DND-41 (cell line): ENCODE measurements at places on chromosomes 16 and 17.

GRCh38 chr17:4405038-4405669 lies 28.6 kb upstream of the SPNS3 start:
- DNase-seq: no peak

- DNase-seq: no peak
Measured at GRCh38 chr16:56119133-56119532, 72.2 kb upstream of the GNAO1 start.

- peak; percentile 6 for DNase-seq
Measured at GRCh38 chr17:53032861-53033271, 789.9 kb upstream of the KIF2B start.

GRCh38 chr17:35778641-35779196 lies 16.7 kb downstream of the MMP28 start:
- DNase-seq: no peak

GRCh38 chr16:19940195-19940594 lies 55.5 kb upstream of the GPRC5B start:
- no peak for DNase-seq

DNA sequence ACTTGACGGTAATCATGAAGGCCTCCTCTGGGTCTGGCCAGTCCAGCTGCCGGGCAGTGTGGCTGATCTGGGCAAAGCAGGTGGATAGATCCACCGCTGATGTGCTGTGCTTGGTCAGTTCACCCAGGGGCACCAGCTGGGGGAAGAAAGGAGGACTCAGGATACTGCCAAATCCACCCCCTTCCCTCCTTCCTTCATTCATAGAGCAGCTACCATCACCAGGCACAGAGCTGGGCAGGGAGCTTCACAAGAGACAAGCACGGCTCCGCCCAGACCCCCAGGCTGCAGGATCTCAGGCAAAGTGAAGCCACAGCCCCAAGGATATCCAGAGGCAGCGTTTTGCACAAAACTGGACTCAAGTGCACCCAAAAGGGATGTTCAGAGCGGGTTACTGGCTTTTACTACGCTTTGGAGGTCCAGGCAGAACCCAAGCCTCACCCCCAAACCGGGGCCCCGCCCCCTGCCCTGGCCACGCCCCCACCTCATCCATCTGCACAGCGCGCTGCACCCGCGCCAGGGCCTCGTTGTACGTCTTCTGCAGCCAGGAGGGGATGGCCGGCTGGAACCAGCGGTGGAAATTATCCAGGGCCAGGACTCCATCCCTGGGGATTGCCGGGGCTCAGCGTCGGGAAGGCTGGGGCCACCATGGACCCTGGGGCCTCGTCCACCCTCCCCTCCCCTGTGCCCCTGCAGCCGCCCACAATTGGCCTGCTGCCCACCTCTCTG lies 9.1 kb downstream of the UNC13D start:
- DNase-seq: no peak

DNA sequence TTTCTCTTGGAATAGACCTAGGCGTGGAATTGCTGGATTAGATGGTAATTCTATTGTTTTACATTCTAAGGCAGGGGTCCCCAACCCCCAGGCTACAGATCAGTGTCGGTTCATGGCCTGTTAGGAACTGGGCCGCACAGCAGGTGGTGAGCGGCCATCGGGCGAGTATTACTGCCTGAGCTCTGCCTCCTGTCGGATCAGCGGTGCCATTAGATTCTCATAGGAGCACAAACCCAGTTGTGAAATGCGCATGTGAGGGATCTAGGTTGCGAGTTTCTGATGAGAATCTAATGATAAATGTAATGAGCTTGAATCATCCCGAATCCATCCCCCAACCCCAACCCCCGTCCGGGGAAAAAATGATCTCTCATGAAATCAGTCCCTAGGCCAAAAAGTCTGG lies 23.0 kb downstream of the NLRC5 start:
- no peak for DNase-seq

DNA sequence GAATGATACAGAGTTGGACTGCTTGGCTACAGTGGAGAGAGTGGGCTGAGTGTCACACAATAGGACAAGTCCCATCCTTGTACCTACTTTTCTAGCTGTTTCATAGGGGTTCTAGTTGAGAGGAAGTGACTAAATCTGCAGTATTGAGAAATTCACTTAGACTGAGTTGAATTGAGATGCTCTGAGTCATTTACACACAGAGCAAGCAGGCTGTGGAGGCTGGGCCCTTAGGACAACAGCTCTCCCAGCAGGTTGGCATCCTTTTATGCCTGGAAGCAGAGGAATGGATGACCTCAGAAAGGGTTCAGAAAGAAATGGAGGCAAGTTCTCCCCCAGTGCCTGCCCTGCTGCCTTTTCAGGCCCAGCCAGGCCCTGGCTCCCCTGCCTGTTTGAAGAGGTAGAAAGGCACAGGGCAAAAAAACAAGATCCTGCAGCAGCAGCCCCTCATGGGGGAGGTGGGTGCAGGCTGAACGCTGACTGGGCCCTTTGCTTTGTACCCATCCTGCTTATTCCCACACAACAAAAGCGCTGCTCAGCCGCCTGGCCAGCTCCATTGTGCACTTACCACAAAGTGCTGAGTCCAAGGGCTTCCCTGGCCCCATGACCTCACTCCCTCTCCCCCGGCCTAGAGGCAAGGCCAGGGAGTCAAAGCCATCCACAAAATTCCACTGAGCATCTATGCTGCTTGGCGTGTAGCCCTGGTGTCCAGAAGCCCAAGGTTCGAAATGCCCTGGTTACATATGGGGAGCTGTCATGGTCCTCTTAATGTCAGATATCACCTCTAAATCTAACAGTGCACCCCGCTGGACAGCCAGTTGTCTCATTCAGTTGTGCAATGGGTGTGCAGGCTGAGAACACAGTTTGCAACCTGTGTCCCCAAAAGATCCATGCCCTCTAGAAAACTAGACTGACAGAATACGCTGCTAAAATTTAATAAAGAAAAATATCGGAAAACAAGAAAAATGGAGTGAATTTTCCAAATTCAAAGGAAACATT lies 5.4 kb upstream of the CRYBA1 start:
- DNase-seq: no peak

DNA sequence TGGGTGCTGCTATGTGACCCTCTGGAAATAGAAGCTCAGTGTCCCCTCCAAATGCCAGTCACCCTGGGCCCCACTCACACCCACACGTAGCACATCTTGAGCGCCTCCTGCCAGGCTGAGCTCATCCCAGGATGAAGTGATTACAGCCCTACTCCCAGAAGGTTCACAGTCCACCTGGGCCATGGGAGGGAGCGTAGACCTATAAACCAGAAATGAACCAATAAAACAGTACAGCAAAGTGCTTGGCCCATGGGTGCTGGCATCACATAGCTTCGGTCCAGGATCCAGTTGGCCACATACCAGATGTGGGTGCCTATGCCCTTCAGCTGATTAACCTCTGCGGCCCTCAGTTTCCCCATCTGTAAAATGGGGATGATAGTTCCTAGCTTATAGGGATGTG lies 2.2 kb upstream of the BICDL2 start:
- DNase-seq: no peak

- no peak for DNase-seq
Measured at GRCh38 chr16:80570106-80570478, 29.3 kb downstream of the DYNLRB2 start.

GRCh38 chr17:37067555-37068111 lies 118.9 kb downstream of the AATF start:
- no peak for DNase-seq

GRCh38 chr17:68306819-68307218 lies 15.5 kb downstream of the ARSG start:
- DNase-seq: no peak

DNA sequence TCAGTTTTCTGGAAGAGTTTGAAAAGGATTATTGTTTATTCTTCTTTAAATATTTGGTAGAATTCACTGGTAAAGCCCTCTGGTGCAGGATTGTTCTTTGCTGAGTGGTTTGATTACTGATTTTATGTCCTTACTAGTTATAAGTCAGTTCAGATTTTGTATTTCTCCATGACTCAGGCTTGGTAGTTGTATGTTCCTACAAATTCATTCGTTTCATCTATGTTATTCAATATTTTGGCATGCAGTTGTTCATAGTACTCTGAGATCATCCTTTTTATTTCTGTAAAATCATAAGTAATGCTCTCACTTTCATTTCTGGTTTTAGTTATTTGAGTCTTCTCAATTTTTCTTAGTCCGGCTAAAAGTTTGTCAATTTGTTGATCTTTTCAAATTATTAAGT lies 58.1 kb upstream of the CRYM start:
- no peak for DNase-seq

GRCh38 chr16:55876854-55877253 lies 1.7 kb upstream of the CES5A start:
- no peak for DNase-seq

GRCh38 chr17:38545531-38546225 lies 60.1 kb downstream of the SRCIN1 start:
- no peak for DNase-seq
